ENCODE measurements at places on chromosomes 16 and 17.

DNA sequence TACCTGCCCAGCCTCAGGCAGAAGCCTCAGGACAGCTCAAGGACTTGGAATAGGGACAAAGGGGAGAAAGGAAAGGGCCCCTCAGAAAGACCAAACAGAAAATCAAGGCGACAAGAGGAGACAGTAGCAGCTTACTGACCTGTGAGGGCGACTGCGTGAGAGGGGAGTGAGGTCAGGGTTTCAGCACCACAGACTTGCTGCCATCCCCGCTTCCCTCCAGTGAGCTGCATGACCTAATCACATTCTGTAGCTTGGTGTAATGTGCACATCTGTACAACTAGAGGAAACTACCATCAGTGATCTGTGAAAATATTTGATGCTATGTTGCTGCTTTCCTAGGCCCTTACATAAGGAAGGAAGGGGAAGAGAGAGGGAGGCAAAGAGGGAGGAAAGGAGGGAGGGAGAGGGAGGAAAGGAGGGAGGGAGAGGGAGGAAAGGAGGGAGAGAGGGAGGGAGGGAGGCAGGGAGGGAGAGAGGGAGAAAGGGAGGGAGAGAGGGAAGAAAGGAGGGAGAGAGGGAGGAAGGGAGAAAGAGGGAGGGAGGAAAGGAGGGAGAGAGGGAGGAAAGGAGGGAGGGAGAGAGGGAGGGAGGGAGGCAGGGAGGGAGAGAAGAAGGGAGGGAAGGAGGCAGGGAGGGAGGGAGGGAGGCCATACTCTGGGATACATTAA is 404.9 kb upstream of the CDH5 start:
- no peak for DNase-seq

- no peak for DNase-seq
Measured at GRCh38 chr17:62090021-62090824, 25.1 kb upstream of the MED13 start.

GRCh38 chr17:12250973-12251372 is 230.3 kb downstream of the MAP2K4 start:
- no peak for DNase-seq

GRCh38 chr17:913207-913606 is 66.4 kb downstream of the NXN start:
- DNase-seq = no peak

GRCh38 chr16:78957317-78958100 is 643.0 kb downstream of the MAF start:
- no peak for DNase-seq

Measured in NCI-H748 treated with DMSO at 0.1 percent for 48 hours (cell line).